NCI-H2171 treated with DMSO at 0.1 percent for 48 hours (cell line): ENCODE measurements at places on chromosomes 3 and 15.
A peak's percentile ranks its signal among the peaks of the same experiment; 100 is the strongest.

GRCh38 chr15:45253330-45253729 is 1.3 kb downstream of the SLC28A2 start:
- no peak for DNase-seq

DNA sequence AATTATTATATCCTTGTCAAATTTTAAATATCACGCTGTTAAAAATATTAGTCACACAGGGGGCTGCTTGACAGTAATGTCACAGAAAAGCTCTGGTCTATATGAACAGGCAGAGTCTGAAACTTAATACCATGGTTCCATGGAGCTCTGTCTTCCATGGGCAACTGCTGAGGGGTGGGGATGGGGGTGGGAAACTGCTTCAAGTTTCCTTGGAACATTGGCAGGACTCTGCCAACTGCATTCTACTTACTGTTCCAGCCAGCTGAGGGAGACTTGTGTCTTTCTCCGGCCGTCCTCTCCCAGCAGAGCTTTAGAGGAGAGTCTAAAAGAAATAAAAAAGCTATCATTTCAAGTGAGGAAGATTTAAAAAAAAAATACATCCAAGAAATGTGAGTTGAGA is 348.7 kb downstream of the ZIC1 start:
- DNase-seq: no peak

GRCh38 chr3:161510510-161511260 is 14.1 kb downstream of the OTOL1 start:
- no peak for DNase-seq

DNA sequence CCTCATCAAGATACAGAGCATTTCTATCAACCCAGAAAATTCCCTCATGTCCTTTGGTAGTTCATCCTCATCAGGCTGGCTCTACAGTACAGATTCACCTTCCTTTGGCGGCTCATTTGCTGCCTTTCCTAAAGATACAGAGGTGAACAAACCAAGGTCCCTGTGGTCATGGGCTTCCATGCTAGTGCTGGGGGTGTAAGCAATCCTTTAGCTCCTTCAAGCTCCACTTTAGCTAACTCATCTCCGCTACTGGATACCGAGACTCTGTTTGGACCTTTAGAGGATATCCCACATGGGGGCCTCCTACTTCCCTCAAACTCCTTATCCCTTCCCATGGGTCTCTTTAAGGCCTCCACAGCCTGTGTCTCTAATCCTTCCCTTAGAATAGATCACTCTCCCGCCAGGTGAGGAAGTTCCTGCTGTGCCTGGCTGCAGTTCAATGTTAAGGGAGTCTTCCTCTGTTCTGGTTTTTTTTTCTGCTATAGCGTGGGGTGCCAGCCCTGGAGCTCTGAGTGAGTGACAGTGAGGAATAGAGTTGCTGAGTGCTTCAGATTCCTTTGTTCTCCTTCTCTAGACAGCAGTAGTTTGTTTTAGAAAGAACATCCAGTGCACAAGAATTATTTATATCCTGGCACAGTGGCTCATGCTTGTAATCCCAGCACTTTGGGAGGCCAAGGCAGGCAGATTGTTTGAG is 30.7 kb downstream of the CLEC3B start:
- DNase-seq: no peak

DNA sequence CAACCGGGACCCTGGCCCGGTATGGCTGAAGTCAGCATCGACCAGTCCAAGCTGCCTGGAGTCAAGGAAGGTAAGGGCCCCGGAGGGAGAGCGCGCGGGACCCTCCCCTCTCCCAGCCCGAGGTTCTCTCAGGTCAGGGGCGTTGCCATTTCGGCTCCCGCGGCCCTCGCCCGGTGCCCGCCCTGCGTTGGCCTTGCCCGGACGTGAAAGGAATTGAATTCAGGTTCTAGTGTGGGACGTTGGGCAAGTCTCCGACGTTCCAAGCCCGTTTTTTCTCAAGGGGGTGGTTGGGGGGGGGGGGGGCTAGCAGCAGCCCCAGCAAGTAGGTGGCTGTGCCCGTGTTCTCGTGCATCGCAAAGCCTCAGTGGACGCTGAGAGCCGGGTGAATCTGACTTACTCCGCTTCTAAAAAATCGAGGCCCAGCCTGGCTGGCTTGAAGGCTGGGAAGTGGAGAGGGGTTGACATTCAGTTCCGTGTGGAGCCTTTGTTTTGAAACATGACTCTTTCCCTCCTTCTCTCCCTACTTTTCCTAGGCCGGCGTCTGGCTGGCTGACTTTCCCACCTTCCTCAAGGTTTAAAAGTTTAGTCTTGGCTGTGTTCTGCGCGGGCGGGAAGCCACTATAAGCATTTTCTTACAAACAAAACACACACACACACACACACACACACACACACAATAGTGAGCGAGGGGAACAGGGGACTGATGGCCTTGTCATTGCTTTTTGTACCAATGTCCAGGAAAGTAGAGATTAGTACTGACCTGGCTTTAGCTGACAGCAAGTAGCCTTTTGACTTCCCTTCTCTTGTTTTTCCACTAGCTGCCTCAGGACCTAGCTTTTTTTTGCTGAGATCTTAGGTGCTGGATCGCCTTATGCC is at the start of gene UTS2B:
Gene UTS2B, minus strand, starts transcription at position 873 of the 876 bp plus-strand sequence. CDS start 48,337 bp downstream, outside the sequence.
- DNase-seq: peak; percentile 70

DNA sequence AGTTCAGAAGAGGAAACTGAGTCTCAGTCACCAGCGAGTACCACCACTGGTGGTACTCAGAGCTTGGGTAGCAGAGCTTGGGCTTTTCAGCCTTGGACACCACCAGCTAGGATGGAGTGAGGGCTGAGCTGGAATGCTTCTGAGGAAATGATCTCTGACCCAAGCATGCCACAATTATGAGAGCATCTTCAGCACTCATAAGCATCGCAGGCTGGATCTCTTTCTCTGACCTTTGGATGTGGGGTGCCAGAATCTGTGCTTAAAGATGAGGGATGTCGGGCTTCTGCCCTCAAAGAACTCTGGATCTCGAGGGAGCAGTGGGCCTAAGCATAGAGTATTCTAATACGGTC is 36.4 kb downstream of the ZNF710 start:
- DNase-seq: no peak

GRCh38 chr3:171782617-171783016 is 27.7 kb downstream of the PLD1 start:
- no peak for DNase-seq

DNA sequence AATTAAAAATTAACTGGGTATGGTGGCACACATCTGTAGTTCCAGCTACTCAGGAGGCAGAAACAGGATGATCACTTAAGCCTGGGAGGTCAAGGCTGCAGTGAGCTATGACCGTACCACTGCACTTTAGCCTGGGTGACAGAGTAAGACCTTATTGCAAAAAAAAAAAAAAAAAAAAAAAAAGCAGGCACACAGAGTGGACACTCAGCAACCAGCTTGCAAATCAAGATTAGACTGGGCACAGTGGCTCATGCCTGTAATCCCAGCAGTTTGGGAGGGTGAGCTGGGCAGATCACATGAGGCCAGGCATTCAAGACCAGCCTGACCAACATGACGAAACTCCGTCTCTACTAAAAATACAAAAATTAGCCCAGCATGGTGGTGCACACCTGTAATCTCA is 5.4 kb downstream of the CLN6 start:
- DNase-seq: no peak

- DNase-seq: peak; percentile 33
Measured at GRCh38 chr15:52020221-52021085, 1.4 kb downstream of the MAPK6 start.

GRCh38 chr15:96042734-96043224 is 287.7 kb upstream of the NR2F2 start:
- no peak for DNase-seq

DNA sequence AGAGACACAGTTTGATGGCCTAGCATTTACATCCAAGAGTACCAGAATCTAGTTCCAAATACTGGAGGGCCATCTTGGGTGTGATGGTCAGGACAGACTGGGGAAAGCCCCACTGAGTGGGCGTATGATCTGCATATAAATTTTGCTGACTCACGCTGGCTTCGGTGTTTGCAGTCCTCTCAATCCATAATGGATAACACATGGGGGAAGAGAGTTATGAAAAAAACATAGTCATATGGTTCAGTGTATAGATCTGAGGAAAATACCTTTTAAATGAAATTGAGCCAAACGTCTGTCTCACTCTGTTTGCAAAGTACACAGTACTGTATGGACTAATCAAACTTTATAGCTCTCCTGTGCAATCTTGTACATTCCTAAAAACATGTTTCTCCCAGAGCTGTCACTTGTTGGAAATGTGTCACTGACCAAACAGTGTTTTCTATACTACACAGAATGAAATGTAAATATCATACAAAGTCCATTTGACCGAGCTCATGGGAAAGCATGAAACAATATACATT is 125.3 kb upstream of the THBS1 start:
- peak; percentile 88 for DNase-seq

DNA sequence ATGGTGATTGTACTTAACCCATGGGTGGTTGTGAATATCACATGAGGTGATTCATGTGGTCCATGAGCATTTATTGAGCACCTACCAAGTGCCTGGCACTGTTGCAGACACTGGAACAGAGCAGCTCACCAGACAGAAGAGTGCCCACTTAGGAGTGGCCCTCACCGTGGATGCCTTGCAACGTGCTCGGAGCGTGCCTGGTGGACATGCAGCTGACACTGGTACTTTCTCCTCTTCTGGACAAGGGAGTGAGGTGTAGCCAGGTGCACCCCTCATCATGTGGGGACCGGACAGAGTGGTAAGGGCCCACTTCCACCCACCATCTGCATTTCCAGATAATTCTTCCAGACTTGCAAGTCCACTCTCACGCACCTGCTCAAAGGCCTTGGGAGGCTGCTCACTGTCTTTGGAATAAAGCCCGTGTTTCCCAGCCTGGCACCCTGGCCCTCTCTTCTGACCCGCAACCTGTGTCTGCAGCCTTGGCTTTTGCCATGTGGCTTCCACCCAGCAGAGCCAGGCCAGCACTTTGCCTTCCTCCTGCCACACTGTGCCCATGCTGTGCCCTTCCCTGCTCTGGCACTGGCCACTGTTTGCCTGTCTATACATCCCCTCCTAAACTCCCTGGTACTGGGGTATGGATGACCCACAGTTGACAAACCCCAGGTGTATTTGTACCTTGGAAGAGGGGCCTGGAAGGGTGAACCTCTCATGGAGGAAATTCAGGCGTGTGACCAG is 90.9 kb upstream of the SEC13 start:
- DNase-seq: no peak

GRCh38 chr3:38549486-38549885 is 53.3 kb downstream of the EXOG start:
- no peak for DNase-seq

- DNase-seq: no peak
Measured at GRCh38 chr3:81242871-81243270, 518.6 kb downstream of the GBE1 start.

GRCh38 chr3:29694783-29695182 is 413.9 kb downstream of the RBMS3 start:
- no peak for DNase-seq

DNA sequence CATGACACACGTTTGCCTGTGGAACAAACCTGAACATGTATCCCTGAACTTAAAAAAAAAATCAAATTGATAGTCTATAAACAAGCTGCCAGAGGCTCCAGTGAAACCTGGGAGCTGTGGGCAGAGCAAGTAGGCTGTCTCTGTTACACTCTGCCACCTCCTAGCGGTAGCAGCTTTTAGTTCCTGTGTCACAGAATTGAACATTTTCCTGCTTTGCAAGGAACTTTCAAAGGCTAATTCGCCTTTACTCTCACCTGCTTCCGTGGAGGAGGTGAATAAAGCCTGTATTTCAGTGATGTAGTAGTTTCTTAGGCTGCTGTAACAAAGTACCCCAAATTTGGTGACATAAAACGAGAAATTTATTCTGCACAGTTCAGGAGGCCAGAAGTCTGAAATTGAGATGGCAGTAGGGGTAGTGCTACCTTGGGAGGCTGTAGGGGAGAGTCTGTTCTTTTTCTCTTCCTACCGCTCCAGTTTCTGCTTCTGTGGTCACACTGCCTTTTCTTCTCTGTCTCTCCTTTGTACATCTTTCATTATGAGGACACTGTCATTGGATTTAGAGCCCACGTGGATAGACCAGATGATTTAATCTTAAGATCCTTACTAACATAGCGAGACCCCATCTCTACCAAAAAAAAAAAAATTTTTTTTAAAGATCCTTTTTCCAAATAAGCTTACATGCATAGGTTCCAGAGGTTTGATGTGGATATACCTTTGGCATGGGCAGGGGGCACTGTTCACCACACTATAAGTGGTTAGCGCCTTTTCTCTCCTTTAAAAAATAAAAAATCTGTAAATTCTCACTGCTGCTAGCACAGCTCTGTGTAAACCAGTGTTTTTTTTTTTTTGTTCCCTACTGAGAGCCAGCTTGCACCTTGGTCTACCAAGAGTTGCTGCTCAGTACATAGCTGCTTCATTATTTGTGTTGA is 25.3 kb downstream of the FBXO22 start:
- DNase-seq: peak; percentile 20

DNA sequence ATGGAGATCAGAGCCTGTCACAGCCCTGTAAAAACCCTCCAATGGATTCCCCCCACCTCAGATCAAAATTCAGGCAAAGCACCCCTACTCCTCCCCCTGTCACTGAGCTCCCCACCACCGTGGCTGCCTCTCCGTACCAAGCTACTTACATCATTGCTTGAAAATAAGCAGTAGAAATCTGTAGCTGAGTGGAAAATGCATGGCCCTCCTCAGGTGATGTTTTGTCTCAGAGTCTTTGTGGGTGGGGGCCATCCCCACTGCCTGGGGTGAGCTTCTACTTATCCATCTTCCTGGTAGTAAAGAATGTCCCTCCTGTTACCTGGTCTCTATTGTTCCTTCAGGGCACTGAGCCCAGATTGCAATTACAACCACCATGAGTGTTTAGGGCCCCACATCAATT is 34.5 kb downstream of the SLCO2A1 start:
- no peak for DNase-seq

GRCh38 chr15:75049392-75049791 is 26.0 kb downstream of the PPCDC start:
- DNase-seq: peak; percentile 92

DNA sequence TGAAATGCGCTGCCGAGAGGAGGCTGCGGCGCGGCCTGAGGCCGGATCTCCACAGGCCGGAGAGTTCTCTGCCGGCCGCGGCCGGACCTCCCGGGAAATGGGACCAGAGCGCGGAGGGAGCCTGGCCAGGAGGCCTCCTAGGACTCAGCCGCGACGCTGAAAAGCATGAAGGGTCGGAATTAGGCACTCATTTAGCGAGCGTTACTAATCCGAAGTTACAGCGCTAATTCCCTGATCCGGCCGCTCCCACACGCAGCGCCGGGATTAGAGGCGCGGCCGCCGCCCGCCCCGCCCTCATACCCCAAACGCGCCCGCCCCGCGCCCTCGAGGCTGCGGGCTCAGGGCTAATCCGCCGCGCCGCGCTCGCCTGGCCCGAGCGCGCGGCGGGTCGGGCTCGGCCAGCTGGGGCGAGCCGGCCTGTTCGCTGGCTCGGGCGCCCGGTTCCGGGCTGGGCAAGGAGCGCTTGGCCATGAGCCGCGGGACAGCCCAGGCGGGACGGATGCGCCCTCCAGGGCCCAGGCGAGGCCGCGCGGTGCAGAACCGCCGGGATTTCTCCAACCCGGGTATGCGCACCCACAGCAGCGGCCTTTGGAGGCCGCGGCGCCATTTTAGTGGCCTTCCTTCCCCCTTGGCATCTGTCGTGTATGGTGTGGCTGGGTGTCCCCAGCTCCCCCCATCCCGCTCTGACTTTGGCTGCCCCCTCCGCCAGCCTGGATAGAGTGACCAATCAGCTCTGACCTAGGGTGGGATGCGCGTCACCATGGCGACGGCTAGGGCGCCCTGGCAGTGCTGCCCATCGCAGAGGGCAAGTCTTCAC is 36.8 kb upstream of the POLG start:
- DNase-seq: no peak
